Calu3 (cell line): ENCODE measurements at places on chromosomes 2 and 18. TPM values are rescaled to one million over a fixed set of nuclear protein-coding genes. Genes with fewer than 3 reads are reported as not detected.

DNA sequence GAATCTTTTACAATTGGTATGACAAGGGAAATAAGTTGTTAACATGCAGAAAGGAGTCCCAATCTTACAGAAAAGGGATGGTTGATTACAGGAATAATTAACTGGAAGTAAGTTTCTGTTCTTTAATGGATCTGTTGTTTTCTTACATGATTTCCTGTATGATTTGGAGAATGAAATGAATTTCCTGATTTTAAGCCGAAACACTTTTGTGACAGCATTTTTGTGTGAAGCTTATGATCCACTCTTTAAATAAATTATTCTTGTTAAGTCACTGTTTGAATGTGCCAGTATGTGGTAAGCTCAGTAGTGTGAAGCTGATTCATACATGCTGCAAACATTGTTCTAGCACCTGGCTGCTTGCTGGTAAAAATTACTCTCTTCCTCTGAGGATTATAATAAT is 516.2 kb downstream of the DCDC2C start:
- no peaks in the 10 kb centered on the region for H3K27me3 ChIP-seq
- H3K4me1 ChIP-seq: no peaks in the 10 kb centered on the region
- no peak overlapping the region for H3K27ac ChIP-seq
- no peak overlapping the region for H3K4me3 ChIP-seq
- H3K36me3 ChIP-seq: no peaks in the 10 kb centered on the region
- no peak for DNase-seq

DNA sequence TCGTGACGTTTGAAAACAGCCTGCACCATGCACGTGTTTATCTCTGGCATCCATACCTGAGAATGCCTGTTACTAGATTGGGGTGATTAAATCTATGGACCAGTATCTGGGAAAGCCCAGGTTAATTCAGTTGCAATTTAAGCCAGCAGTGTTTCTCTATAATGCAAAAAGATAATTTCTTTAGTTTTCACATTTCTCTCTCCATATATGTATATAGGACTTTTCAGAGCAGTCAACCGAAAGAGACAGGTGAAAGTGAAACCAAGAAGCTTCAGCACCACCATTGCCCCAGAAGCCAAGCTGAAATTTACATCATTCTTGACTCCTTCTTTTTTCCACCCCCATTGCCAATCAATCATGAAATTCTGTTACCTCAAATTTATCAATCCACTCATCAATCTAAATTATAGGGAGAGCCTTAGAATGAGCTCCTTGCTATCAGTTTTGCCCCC is 2.7 kb upstream of the LRP2 start:
- H3K4me3 ChIP-seq: peak overlapping the region; percentile 68
- H3K36me3 ChIP-seq: peaks cover 23% of the 10 kb centered on the region
- peaks cover 35% of the 10 kb centered on the region for H3K4me1 ChIP-seq
- H3K27ac ChIP-seq: no peak overlapping the region
- DNase-seq: no peak

GRCh38 chr2:17056236-17056635 is 390.6 kb upstream of the CYRIA start:
- H3K4me3 ChIP-seq: no peak overlapping the region
- no peaks in the 10 kb centered on the region for H3K4me1 ChIP-seq
- no peaks in the 10 kb centered on the region for H3K27me3 ChIP-seq
- DNase-seq: no peak

GRCh38 chr18:53649621-53650020 is 574.8 kb downstream of the MBD2 start:
- DNase-seq: no peak
- H3K27me3 ChIP-seq: no peaks in the 10 kb centered on the region
- no peak overlapping the region for H3K27ac ChIP-seq
- no peak overlapping the region for H3K4me3 ChIP-seq
- no peaks in the 10 kb centered on the region for H3K4me1 ChIP-seq

GRCh38 chr18:13003466-13003896 is 12.3 kb downstream of the CEP192 start:
- H3K36me3 ChIP-seq: no peaks in the 10 kb centered on the region
- no peak overlapping the region for H3K27ac ChIP-seq
- no peak overlapping the region for H3K4me3 ChIP-seq
- peaks cover 5% of the 10 kb centered on the region for H3K4me1 ChIP-seq
- DNase-seq: peak; percentile 36

DNA sequence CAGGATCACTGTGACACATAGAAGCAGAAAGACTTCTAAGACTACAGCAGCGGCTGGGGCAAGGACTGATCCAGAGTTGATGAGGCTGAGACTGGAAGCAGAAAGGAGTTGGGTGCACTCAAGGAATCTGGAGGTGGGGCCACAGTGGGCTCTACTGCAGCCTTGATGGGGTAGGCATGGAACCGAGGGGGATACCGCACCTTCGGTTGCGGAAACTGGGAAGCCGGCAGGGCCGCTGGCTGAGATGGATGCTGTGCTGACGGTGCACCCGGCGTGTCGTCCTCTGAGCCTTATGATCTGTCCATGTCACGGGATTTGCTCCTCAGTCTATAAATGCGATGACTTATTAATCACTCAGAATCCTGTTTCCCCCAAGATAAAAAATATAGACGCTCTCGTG is 473.5 kb upstream of the MYT1L start:
- no peaks in the 10 kb centered on the region for H3K4me1 ChIP-seq
- no peaks in the 10 kb centered on the region for H3K27me3 ChIP-seq
- H3K36me3 ChIP-seq: no peaks in the 10 kb centered on the region
- H3K4me3 ChIP-seq: no peak overlapping the region
- no peak for DNase-seq
- no peak overlapping the region for H3K27ac ChIP-seq

- no peak overlapping the region for H3K4me3 ChIP-seq
- H3K4me1 ChIP-seq: no peaks in the 10 kb centered on the region
- H3K27me3 ChIP-seq: no peaks in the 10 kb centered on the region
- no peaks in the 10 kb centered on the region for H3K36me3 ChIP-seq
- DNase-seq: no peak
Measured at GRCh38 chr2:102367331-102367971, 11.9 kb downstream of the IL18R1 start.

DNA sequence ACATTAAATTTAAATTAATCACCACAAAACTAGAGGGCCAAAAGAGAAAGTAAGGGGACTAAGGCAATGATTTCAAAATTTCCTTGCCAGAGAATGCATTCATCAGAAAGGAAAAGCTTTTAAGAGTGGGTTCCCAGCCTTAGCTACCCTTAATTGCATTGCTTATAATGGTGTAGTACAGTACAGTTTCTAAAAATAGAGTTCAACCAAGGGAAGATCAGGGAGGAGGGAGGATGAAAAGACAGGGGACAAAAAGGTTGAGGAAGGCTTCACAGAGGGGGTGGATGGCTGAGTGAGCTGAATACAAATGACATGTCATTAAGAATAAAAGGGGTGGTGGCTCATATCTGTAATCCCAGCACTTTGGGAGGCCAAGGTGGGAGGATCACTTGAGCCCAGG is 119.9 kb downstream of the RBMS1 start:
- H3K27ac ChIP-seq: no peak overlapping the region
- peaks cover 64% of the 10 kb centered on the region for H3K4me1 ChIP-seq
- H3K36me3 ChIP-seq: peaks cover 5% of the 10 kb centered on the region
- H3K4me3 ChIP-seq: no peak overlapping the region
- H3K27me3 ChIP-seq: no peaks in the 10 kb centered on the region
- no peak for DNase-seq

- H3K4me1 ChIP-seq: peaks cover 13% of the 10 kb centered on the region
- no peak overlapping the region for H3K27ac ChIP-seq
- no peak overlapping the region for H3K4me3 ChIP-seq
- H3K27me3 ChIP-seq: no peaks in the 10 kb centered on the region
Measured at GRCh38 chr2:58203018-58203417, 38.1 kb downstream of the FANCL start.

GRCh38 chr18:76518860-76519538 is 24.0 kb upstream of the ZNF516 start:
- H3K27me3 ChIP-seq: no peaks in the 10 kb centered on the region
- DNase-seq: no peak
- H3K27ac ChIP-seq: no peak overlapping the region

DNA sequence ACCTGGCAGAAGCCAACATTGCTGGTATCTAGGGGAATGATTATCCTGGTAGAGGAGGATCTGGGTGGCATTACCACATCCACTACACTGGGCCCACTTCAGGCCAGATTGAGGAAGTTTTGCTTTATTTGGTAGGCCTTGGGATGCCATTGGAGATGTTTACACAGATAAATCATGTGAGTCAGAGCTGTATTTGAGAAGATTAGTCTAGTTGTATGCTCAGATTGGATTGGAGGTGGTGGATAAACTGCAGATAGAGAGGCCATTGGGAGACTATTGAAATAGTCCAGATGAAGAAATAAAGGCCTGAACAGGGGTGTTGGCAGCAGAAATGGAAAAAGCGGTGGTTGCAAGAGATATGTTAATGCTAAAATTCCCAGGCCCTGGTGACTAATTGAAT is 81.5 kb downstream of the EFEMP1 start:
- H3K27ac ChIP-seq: no peak overlapping the region
- no peak for DNase-seq
- no peaks in the 10 kb centered on the region for H3K4me1 ChIP-seq
- H3K4me3 ChIP-seq: no peak overlapping the region
- H3K36me3 ChIP-seq: no peaks in the 10 kb centered on the region

GRCh38 chr18:26504831-26505230 is 43.5 kb downstream of the KCTD1 start:
- no peak for DNase-seq
- peaks cover 11% of the 10 kb centered on the region for H3K36me3 ChIP-seq
- H3K4me3 ChIP-seq: no peak overlapping the region
- H3K27ac ChIP-seq: no peak overlapping the region

DNA sequence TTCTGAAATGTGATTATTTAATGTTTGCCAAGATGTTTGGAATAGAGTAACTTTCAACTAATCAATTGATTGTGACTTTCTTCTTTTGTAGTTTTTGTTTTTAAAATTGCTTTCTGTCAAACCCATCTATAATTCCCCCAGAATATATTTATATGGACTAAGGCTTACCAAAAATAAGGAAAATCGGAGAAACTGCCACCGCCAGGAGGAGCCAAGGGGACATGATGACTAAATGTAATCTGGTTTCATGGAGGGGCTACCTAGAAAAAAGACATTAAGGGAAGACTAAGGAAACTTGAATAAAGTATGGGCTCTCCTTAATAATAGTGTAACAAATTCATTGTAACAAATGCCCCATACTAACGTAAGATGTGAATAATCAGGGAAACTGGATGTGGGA is 19.5 kb downstream of the BOLA3 start:
- H3K27ac ChIP-seq: no peak overlapping the region
- DNase-seq: no peak
- no peaks in the 10 kb centered on the region for H3K27me3 ChIP-seq
- no peaks in the 10 kb centered on the region for H3K4me1 ChIP-seq
- no peak overlapping the region for H3K4me3 ChIP-seq

- no peak overlapping the region for H3K4me3 ChIP-seq
- DNase-seq: no peak
- no peak overlapping the region for H3K27ac ChIP-seq
- no peaks in the 10 kb centered on the region for H3K36me3 ChIP-seq
- peaks cover 57% of the 10 kb centered on the region for H3K27me3 ChIP-seq
Measured at GRCh38 chr2:69184224-69184623, 171.2 kb downstream of the ANTXR1 start.

GRCh38 chr18:62715436-62715758 is at the start of gene PHLPP1:
TSS of gene PHLPP1 (plus strand) at chr18:62715541. CDS start at chr18:62715684, 143 bp downstream.
- H3K4me1 ChIP-seq: no peaks in the 10 kb centered on the region
- H3K27ac ChIP-seq: peak within 1 kb of the TSS; percentile 93
- peaks cover 53% of the 10 kb centered on the region for H3K36me3 ChIP-seq
- peak within 1 kb of the TSS; percentile 80 for H3K4me3 ChIP-seq
- H3K27me3 ChIP-seq: no peaks in the 10 kb centered on the region

DNA sequence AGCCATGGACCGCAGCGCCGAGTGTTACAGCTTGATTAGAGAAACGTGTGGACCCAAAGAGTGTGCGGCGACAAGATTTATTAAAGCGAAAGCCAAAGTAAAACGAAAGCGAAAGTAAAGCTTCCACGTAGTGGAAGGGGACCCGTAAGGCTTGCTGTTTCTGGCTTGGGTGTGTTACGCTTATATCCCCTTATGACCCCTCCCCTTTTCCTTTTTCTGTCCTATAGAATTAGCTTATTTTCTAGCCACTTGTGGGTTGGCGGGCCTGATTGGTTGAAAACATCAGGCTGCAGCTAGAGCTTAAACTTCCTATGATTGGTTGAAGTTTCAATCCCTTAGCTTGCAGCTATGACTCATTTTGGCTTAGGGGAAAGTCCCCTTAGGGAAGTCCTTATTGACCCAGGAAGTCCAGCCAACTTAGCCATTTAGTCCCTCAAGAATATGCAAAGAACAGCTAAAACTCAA is 969.7 kb downstream of the DCDC2C start:
- DNase-seq: no peak
- H3K36me3 ChIP-seq: no peaks in the 10 kb centered on the region
- H3K27me3 ChIP-seq: no peaks in the 10 kb centered on the region

- H3K4me3 ChIP-seq: no peak overlapping the region
- no peaks in the 10 kb centered on the region for H3K4me1 ChIP-seq
- no peak for DNase-seq
- no peak overlapping the region for H3K27ac ChIP-seq
- no peaks in the 10 kb centered on the region for H3K27me3 ChIP-seq
Measured at GRCh38 chr2:221001381-221001801, 570.7 kb downstream of the EPHA4 start.

GRCh38 chr18:63284827-63285733 is 34.5 kb downstream of the BCL2 start:
- H3K27ac ChIP-seq: no peak overlapping the region
- H3K4me1 ChIP-seq: no peaks in the 10 kb centered on the region
- no peaks in the 10 kb centered on the region for H3K27me3 ChIP-seq
- DNase-seq: no peak
- H3K4me3 ChIP-seq: no peak overlapping the region

DNA sequence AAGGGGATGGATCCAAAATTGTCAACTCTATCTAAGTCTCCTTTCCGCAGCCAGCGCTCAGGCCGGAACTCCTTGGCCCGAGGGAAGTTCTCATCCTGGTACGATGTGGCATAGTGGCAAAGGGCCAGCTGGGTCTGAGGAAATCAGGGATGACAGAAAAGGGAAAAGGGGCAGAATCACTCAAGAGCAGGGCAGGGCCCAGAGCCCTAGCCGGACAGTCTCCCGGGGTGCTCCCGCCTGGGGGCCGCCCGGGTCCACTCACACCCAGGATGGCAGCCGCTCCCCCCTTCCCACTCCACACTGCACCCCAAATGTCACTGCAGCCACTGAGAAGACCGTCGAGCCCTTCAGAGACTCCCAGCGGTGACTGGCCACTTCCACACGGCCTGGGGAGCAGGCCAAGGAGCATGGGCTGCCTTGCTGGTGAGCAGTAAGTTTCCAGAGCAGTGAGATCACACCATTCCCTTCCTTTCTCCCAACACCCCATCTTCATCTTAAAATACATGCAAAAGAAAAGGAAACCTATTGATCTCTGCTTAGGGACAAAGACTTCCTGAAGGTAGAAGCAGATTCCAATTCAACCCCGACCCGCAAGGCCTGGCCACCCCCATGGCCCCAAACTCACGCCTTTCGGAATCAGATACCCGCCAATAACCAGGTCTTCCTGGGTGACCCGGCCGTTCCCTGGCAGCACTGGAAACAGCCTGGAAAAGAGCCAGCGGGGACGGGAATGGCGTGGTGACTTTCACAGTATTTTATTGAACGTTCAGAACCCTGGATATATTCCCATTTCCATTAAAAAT is 26.7 kb downstream of the CYP27C1 start:
- H3K4me3 ChIP-seq: no peak overlapping the region
- DNase-seq: no peak
- H3K36me3 ChIP-seq: peaks cover 7% of the 10 kb centered on the region
- peaks cover 8% of the 10 kb centered on the region for H3K4me1 ChIP-seq

GRCh38 chr2:62559582-62559981 is 53.6 kb upstream of the TMEM17 start:
- H3K27ac ChIP-seq: no peak overlapping the region
- no peaks in the 10 kb centered on the region for H3K36me3 ChIP-seq
- H3K4me1 ChIP-seq: no peaks in the 10 kb centered on the region
- DNase-seq: no peak
- no peak overlapping the region for H3K4me3 ChIP-seq

SH2D6 gene
- total RNA-seq: 1.8 and 2.4 TPM in 2 replicates

IL1B gene
- 4.1 and 15.5 TPM in 2 replicates for total RNA-seq

DCC gene
- not detected in 2 replicates for total RNA-seq

CYP27C1 gene
- total RNA-seq: 0.07 TPM in 1 of 2 replicates, not detected in the other

CRYGB gene
- total RNA-seq: not detected in 2 replicates

PLB1 gene
- total RNA-seq: 0.83 and 1.6 TPM in 2 replicates
